Stimulated activated CD8-positive, alpha-beta memory T cell treated with anti-CD3 and anti-CD28 coated beads, Interleukin-15, amount 100 ng/mL, for 48 hours (primary cell): ENCODE measurements at places on chromosomes 5 and 9.

DNA sequence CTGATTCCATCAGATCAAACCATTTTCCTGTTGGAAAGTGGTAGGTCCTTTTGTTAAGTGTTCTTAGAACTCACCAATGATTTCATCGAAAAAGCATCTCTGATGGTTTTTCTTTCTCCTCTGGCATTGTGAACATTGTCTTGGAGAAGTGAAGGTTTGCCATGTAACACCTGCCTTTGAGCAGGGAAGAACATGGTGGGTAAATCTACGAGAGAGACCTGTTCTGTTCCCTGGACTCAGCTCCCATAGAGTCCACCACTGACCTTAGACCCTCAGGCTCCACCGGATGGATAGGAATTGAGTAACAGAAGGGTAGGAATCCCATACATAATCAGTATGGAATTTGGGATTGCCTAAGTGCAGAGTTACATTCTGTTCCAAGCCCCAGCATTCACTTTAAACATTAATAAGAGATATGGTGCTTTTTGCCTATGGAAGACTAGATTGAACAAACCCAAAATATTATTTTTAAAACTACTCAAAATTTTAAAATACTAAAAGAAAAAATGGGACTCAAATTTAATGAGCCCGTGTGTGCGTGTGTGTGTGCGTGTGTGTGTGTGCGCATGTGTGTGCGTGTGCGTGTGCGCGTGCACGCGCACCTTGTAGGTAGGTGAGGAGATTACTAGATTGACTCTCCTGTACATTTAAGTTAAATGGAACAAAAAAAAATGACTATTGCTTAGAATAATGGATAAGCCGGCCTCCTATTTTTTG, 92.0 kb downstream of the C9orf152 start:
- no peak for DNase-seq

DNA sequence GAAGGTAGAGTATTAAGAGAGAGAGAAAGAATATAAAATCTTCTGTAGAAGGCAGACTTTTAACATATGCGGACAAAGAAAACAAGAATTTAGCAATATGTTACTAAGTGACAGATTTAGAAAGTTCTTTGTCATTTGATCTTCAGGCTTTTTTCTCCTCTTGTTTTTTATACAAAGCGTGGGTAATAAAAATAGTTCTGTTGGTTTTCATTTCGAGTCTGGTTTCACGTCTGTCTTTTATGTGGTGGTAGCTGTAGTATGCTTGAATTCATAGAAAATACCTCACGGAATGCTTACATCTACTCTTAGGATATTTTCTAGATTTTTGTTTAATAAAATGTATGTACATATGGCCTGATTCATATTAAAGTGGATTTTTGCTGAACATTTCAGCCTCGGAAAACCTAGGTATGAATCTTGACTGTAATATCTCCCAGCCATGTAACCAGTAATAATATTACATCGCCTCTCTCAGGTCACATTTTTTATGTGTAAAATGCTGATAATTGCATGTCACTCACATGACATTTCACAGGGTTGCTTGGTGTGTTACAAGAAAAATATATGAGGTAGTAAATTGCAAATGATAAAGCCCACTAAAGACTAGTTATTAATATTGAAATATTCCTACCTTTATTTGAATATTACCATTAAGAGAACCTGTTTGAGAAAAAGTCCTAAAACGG, 72.5 kb upstream of the TAF11L2 start:
- no peak for DNase-seq

GRCh38 chr9:13674926-13675637, 395.6 kb upstream of the MPDZ start:
- no peak for DNase-seq

GRCh38 chr5:158899211-158899610, 200.5 kb downstream of the EBF1 start:
- DNase-seq = no peak

DNA sequence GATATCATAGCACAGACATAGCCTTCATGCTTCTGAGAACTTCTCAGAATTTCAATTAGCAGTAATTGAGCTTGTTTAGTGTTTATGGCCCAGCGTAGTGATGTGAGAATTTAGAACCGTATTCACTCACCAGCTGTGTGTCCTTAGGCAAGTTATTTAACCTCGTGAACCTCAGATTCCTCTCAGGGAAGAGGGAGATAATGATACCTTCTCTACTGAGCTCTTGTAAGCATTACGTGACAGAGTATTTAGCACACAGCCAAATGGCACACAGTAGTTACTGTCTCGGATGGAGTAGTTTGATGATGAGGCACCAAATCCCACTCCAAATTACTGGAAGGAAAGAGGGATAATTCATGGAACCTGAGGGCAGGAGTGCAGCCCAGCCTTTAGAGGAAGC, 429.3 kb downstream of the CCDC171 start:
- no peak for DNase-seq

DNA sequence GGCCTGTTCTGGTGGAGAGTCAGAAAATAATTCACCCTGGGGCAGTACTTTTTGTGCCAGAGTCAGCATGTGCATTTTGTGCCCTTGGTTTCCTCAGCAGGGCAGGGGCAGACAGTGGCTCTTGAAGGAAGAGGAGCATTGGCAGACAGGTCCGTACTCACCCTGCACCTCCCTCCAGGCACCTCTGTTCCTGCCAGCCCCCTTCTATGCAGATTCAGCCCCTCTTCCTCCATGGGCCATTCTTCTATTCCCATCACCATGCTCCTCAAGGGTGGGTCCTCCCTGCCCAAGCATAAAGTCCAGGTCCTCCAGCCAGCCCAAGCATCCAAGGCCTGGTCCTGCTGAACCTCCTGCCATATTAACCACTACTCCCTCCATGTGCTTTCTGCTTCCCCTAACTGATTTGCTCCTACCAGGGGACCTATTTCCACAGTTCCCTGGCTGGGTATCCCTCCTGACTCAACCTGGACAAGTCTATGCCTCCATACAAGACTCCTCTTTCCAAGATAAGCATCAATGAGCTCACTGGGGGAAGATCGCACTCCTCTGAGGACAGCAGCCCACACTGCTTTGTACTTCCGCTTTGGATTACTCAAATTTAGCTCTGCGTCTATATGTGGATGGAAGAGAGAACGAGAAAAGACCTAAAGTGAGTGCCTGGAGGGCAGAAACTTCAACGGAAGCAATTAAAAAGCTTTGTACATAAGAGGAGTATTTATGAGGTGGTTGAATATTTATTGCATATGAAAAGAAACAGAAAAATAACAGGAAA, 9.3 kb upstream of the ACSL6 start:
- no peak for DNase-seq

- no peak for DNase-seq
These were observed 631 bp downstream of the B4GALT7 start for GRCh38 chr5:177600508-177601018.

- no peak for DNase-seq
These were observed 6.5 kb upstream of the CARD19 start for GRCh38 chr9:93089481-93089991.

DNA sequence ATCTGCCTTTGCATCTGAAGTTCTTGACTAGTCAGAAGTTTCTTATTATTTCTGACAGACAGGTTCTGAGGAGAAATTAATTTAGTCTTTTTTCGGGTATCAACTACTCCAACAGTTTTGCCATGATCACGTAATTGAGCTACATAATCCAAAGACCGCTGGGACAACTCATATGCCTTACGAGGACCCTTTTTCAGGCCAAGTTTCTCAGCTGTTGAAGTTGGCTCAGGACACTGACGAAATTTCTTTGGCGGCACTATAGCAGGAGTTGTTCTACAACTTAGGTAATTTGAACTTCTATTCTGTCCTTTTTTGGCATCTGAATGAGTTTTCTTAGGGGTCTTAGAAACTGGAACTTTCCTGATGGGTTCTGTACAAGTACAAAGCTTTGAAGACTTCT, 27.2 kb downstream of the SETX start:
- no peak for DNase-seq

GRCh38 chr5:180975338-180975737, 13.3 kb upstream of the BTNL3 start:
- no peak for DNase-seq

- DNase-seq = no peak
These were observed 60.5 kb downstream of the ROPN1L start for GRCh38 chr5:10502130-10502529.

DNA sequence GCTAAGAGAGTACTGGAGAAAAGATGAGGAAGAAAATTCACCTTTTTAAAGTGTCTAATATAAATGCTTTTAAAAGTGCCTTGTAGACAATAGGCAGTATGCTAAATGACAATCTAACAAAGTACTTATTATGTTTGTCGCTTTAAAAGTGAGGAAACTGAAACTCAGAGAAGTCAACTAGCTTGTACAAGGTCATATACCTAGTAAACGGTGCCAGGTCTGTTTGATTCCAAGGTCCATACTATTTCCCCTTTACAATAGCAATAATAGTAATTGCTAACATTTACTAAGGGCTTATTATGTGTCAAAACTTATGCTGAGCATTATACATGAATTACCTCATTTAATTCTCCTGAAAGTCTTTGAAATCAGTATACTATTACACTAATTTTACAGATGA, 328.6 kb upstream of the SLC24A2 start:
- DNase-seq = no peak

- no peak for DNase-seq
These were observed 152.4 kb upstream of the RAPGEF1 start for GRCh38 chr9:131892162-131892707.

- DNase-seq = no peak
These were observed 431 bp downstream of the TMOD1 start for GRCh38 chr9:97501972-97502221.

- DNase-seq = no peak
These were observed 4.7 kb downstream of the MYORG start for GRCh38 chr9:34371886-34372466.

GRCh38 chr5:140221697-140222223, 46.8 kb downstream of the CYSTM1 start:
- no peak for DNase-seq

DNA sequence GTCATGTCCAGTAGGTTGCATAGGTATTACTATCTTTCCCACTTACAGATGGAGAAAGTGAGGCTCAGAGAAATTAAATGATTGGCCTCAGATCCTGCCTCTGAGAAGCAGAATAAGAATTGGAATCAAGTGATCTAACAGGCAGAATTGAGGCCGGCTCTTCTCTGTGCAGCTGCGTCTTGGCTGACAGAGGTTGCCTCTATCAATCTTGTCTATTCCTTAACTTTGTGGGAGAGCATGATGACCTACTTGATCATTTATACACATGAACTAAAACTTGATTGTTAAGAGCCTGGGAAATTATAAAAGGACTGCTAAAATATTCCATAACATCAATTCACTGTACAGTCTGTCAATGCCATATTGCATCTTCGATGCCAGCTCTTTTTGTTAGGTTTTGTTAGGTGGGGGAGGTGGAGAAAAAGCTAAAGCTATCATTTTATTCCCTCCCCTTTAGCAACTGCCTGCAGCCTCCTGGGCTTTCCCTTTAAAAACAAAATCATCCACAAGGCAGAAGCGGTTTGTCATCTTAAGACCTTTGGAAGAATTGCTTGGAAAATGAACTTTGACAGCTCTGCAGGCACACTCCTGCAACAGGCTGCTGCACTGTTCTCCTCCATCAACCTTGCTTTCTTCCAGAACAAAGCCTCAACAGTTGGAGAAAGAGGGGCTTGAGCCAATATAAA, 247.4 kb downstream of the SMARCA2 start:
- DNase-seq = no peak

DNA sequence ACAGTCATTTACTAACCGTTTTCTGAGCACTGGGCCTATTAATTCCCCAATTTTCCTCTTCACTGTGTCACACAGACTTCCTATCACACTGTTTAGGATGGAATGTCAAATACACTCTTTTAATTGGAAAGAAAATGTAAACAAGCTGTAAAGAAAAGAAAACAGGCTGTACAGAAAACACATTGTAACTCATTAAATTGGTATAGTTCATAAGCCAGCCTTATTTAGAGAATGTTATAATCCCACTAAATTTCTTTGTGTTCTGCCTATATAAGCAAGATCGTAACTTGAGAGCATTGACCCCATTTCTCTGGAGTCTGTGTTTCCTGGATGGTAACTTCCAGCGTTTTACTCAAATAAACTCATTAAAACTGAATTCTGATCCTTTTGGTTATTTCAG, 46.5 kb downstream of the TARS1 start:
- no peak for DNase-seq

DNA sequence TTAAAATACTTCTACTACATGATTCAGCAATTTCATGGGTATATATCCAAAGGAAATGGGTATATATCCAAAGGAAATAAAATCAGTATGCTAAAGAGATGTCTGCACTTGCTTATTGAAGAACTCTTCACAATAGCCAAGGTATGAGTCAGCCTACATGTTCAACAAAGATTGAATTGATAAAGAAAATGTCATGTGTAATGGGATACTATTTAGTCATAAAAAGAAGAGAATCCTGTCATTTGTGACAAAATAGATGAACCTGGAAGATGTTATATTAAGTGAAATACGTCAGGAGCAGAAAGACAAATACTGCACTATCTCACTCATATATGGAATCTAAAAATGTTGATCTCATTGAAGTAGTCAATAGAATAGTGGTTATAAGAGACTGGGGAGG, 944.5 kb upstream of the CTNND2 start:
- no peak for DNase-seq

GRCh38 chr5:9505225-9505624, 40.6 kb downstream of the SEMA5A start:
- no peak for DNase-seq

DNA sequence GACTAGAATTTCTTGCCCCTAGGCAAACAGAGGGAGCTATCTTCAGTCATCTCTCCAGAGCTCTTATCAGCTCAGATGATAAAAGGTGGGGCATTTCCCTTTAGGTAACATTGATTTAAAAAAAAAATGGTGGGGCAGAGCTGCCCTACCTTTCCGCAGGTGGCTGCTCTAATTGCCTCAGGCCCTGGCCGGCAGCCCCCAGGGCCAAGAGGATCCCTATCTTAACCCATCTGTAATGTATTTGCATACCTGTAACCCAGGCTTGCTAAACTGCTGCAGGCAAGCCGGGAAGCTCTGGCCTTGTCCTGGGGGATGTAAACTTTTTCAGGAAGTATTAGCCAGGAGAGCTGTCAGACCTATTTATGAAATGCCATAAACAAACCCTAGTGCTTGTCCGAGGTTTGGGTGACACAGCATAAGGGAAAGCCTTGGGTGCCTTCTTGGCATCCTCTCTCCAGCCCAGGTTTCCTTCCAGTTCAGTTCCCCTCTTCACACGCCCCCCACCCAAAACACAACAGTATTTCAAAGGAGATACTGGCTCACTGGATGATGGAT, 20.9 kb upstream of the ZSWIM6 start:
- no peak for DNase-seq

DNA sequence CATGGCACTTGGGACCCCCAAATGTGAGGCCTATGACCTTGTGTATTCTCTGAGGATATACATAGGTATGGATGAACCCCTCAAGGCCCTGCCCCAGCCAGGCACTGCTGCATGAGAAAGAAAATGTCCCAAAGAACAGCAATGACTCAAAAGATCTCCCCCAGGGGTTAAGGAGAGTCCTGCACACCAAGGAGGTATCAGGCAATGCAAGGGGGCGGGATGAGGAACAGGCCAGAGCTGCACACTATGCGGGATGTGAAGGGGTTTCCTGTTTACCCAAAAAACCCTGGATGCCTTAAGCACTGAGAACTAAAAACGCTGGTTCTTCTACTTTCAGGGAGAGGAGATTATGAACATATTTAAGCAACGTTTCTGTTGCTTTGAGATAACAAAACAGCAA, 3.4 kb downstream of the RAPGEF1 start:
- DNase-seq = no peak

- no peak for DNase-seq
These were observed 14.7 kb upstream of the SARDH start for GRCh38 chr9:133752739-133753446.
